CD4-positive, alpha-beta T cell treated with Interleukin-15 for 4 hours (primary cell): ENCODE measurements at places on chromosomes 7 and 10.

DNA sequence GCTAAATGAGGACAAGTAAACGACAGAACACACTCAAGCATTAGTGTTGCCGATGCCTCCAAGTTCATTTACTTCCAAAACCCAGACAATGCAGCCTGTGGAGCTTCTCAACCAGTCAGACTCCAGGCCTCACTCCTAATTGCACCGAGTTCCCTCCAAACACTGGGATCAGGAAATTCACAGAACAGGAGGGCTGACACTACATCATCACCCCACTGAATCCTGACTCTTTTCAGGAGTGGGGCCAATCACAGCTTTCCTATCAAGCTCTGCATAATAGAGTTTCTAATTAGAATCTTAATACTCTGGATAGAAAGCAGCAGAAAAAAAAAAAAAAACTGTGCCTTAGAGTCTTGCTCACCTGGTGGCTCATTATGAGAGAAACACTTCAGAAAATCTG is 103.7 kb downstream of the GLI3 start:
- DNase-seq = no peak

GRCh38 chr10:69839696-69840345 is 38.1 kb downstream of the COL13A1 start:
- no peak for DNase-seq

GRCh38 chr7:111092406-111093236 is 1.7 kb downstream of the LRRN3 start:
- DNase-seq = no peak

GRCh38 chr10:119531067-119531466 is 11.5 kb downstream of the RGS10 start:
- no peak for DNase-seq

- no peak for DNase-seq
Measured at GRCh38 chr7:114997487-114998404, 75.9 kb downstream of the MDFIC start.

- no peak for DNase-seq
Measured at GRCh38 chr10:75880031-75880775, 448.8 kb downstream of the LRMDA start.

DNA sequence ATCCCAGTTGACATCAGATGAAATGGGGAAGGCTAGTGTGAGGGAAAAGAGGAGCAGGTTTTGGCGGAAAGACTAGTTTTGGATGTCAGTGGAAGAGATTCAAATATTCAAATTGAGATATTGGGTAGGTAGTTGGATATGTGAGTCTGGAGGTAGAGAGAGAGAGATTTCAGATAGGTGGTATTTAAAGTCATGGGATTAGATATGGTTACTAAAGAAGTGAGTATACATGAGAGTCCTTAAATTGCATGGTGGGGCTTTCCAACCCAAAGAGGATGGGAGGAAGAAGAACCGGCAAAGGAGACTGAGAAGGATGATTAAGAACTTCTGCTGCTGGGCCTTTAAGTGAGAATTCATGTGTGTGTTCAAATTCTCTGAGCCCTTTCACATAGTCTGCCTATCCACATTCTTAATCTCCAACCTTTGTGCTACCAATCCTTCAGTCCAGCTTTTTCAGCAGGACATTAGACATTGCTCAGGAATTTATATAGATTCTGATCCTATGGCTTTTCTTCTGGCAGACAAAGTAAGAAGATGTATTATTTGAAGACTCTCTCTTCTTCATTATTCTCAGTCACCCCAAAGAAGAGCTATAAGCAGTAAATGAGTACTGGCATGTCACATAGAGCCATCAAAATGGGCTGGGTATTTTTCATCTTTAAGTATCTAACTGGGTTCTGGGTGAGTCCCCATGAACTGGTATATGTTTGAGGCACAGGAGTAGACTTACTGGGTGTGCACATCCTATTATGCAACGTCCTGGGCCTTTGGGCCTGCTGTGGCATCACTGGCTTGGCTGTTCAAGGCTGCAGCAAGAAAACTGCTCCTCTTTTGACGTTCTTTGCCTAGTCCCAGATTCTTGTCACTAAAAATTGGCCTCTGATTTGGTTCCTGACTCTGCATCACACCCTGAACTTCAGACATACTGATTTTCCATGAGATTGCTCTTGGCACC is 33.6 kb downstream of the ST7 start:
- DNase-seq = no peak

GRCh38 chr7:83161186-83161585 is 1.5 kb downstream of the PCLO start:
- DNase-seq = no peak

DNA sequence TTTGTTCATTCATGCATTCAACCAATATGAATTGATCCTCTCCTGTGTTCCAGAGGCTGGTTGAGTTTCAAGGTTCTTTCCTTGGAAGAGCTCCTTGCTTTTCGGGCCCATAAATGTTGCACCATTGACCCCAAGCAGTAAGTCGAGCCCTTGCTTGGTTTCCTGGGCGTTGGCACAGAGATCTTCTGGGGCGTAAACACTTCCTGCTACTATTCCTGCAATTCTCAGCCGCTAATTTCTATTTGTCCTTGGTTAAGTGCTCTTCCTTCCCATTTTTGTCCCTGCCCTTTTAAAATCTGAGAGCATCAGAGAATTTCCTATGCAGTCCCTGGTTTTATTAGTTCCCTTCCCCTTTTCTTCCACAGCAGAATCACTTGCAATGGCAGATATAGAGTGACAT is 44.1 kb upstream of the ADRB1 start:
- no peak for DNase-seq

GRCh38 chr10:58963723-58964124 is 212.7 kb upstream of the PHYHIPL start:
- DNase-seq = no peak

DNA sequence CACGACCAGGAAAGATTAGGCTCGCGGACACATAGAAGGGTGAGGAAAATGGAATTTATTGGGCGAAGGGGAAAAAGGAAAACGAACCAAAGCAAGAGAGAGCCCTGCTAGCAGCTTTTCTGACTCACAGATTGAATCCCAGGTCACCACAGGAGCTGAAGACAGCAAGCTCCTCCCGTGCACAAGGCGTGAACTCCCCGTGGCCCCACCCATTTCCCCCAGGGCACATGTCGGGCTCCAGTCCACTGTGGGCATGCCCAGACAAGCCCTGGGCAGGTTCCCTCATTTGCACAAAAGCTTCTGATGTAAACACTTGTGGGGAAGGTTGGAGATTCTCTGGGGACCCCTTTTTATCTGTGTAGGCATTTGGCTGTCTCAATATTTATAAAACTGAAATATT is 582.4 kb downstream of the SUGCT start:
- DNase-seq = no peak

DNA sequence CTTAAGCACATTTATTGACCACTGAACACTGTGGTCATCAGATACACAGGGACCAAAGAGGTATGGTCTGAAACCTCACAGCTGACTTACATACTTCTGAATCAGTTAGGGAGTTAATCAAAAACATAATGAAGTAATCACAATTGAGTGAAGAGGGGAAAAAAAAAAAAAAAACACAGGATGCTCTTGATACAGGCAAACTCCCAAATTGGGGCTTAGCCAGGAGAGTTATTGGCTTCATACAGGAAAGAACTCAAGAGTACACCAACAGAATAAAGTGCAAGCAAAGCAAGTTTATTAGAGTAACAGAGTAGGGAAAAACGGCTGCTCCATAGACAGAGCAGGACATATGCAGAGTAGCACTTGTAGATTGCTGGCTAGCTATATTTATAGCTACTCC is 917.0 kb downstream of the CNTNAP2 start:
- DNase-seq = no peak

DNA sequence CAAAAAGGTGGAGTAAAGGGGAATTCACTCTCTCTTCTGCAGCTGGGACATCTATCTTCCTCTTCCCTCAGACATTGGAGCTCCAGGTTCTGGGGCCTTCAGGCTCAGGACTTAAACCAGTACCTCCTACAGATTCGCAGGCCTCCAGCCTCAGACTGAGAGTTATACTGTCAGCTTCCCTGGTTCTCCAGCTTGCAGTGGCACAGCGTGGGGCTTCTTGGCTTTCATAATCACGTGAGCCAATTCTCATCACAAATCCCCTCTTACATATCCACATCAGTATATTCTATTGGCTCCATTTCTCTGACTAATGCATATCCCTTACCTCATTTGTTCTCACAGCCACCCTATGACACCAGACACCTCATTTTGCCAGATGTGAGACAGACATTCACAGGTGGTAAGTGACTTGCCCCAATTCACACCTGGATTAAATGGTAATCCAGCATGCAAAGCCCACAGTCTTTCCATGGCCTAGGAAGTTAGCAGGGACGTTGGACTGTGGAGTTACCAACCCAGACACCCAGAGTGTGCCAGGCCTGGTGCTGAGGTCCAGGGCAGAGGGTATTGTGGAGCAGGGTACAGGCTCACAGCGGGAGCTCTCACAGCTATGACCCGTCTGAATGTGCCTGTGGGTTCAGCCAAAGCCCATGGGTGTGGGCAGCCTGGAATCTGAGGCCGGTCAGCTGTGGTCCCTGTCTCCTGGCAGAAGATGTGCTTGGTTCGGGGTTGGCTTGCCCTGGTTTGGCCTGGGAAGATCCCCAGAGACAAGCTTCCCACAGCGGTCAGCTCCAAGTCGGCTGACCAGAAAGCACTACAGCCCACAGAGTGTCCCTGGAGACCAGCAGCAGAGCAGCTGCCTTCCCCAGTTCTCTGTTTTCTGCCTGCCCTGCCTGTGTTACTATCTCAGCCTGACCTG is 18.4 kb upstream of the ZCCHC24 start:
- DNase-seq = no peak

GRCh38 chr7:21617513-21617912 is 74.7 kb downstream of the DNAH11 start:
- no peak for DNase-seq

DNA sequence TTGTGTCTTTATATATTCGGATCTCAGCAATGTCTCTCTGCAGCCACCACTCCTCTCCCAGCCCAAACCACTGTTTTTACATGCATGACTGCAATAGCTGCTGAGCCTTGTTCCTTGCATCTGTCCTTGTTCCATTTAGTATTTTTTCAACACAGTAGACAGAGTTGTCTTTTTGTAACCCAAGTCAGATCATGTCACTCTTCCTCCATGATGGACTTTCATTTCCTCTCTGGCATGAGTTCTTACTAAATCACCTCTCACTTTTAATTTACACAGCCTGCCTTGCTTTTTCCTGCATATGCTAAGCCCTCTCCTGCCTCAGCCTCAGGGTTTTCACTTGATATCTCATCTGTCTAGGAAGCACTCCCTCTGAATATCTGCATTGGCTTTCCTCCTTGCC is 353.2 kb downstream of the HGF start:
- DNase-seq = no peak

GRCh38 chr7:28419716-28420115 is 7.4 kb downstream of the CREB5 start:
- no peak for DNase-seq

GRCh38 chr10:114751856-114752255 is 69.7 kb upstream of the FHIP2A start:
- no peak for DNase-seq

DNA sequence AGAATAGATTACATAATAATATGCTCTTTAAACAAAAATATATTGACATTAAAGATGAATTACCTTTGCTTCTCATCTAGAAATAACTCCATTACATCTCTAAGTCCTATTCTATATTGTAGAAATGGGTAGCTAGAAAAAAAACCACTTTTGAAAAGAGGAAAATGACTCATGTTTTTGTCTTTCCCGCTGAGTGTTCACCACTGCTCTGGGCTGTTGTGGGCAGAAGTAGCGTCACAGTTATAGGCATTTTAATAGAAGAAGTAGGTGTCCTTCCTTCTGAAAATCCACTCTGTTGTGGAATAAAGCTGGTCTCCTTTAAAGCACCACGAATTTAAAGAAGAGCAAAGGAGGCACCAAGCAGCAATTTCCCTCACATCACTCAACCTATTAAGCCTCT is 117.6 kb upstream of the NFE2L3 start:
- DNase-seq = no peak

GRCh38 chr7:14622559-14622958 is 280.0 kb downstream of the DGKB start:
- DNase-seq = no peak

DNA sequence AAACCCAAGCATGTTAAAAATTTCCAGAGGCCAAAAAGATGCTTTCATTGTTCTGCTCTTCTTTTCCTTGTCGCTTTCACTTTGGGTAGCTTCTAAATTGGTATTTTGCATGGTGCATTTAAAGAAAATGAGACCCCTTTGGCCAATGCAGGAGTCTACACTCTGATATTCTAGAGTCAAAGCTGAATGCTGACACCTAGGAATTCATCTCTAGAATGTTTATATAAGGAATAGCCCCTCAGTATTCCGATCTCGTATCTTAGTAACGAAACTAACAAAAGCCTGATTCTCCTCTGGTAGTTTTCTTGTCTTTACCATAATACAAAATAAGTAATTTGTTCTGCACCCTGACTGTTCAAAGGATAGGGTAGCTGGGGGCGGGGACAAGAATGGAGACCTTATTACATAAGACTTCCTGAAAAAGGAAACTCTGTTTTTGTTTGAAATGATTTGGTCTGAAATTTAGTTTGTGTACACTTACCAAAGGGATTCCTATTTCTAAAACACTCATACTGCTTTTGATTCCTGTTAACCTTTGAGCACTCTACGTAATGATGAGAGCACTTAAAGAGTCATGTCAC is 17.1 kb downstream of the IKZF1 start:
- peak; percentile 68 for DNase-seq

- DNase-seq = no peak
Measured at GRCh38 chr7:40057292-40057691, 77.1 kb downstream of the MPLKIP start.

DNA sequence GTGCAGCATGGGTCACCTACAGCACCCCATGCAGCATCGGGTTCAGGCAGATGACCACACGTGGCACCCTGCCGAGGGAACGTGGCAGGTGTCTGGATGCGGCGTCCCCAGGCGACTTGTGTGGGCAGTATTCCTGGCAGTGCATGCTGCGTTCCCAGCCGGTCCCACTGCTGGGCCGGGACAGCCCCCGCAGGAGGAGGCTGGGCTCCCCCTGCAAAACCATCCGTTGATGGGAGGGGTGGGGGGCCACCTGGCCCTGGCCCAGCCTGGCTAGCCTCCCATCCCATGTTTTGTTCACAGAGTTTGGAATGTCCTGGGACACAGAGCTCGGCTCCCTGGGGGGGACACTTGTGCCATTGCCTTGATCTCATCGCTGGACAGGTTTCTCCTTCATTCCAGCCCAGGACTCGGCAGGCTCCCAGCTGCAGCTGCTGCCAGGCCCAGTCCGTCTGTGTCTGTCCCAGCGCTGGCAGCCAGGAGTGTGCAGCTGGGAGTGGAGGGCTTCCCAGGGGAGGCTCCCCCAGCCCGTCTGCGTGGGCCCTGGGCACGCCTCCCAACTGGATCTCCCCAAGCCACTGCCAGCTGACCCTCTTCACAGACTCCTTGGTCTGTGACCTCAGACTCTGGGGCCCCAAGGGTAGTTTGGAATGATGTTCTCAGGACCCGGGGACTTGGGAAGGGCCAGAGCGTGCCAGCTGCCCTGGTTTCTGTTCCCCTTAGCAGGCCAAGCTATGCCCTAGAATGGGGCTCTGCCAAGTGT is 32.6 kb downstream of the TMEM270 start:
- no peak for DNase-seq

GRCh38 chr7:12111422-12112405 is 99.4 kb upstream of the TMEM106B start:
- DNase-seq = no peak

- DNase-seq = no peak
Measured at GRCh38 chr7:11831156-11831735, 752 bp downstream of the THSD7A start.

- peak; percentile 18 for DNase-seq
Measured at GRCh38 chr7:6436385-6436685, 11.4 kb downstream of the DAGLB start.
